Pancreas (tissue), 10 donors: ENCODE measurements at places on chromosomes 5 and 9. TPM values are rescaled to one million over a fixed set of nuclear protein-coding genes. Genes with fewer than 3 reads are reported as not detected.
A peak's percentile ranks its signal among the peaks of the same experiment; 100 is the strongest.

- no peaks in the 10 kb centered on the region for H3K27me3 ChIP-seq
- H3K4me3 ChIP-seq = no peak overlapping the region
- no peak for DNase-seq
- no peaks in the 10 kb centered on the region for H3K4me1 ChIP-seq
These were observed 193.7 kb downstream of the MAPKAP1 start for GRCh38 chr9:125513303-125513667.

- H3K27ac ChIP-seq = no peak overlapping the region
- no peaks in the 10 kb centered on the region for H3K4me1 ChIP-seq
- no peak overlapping the region for H3K4me3 ChIP-seq
- no peak for DNase-seq
- no peaks in the 10 kb centered on the region for H3K36me3 ChIP-seq
These were observed 434.7 kb downstream of the DTWD2 start for GRCh38 chr5:118553662-118554061.

- H3K4me3 ChIP-seq = no peak overlapping the region
- H3K4me1 ChIP-seq = no peaks in the 10 kb centered on the region
- H3K36me3 ChIP-seq = no peaks in the 10 kb centered on the region
- H3K27ac ChIP-seq = no peak overlapping the region
- DNase-seq = no peak
These were observed 6.3 kb upstream of the IL5 start for GRCh38 chr5:132549576-132549975.

DNA sequence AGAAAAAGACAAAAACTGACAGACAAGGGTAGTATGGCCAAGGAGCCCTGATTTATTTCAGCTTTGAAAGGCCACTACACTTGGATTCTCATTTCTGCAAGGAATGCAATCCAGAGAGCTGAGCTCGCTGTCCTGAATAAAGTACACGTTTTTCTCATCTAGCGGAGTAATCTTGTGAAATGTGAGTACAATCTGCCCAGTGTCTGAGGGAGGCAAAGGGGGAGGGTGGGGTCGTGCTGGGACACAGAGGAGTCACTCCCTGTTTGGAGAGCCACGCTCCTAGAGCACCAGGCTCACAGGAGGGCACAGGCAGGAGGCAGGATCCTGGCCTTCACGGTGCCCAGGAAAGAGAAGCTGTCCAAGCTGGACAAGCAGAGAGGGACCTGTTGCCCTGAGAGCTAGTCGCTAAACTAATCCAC, 51.0 kb upstream of the IFNK start:
- peak; percentile 22 for DNase-seq
- H3K4me3 ChIP-seq = no peak overlapping the region
- no peak overlapping the region for H3K27ac ChIP-seq
- no peaks in the 10 kb centered on the region for H3K4me1 ChIP-seq
- H3K27me3 ChIP-seq = no peaks in the 10 kb centered on the region

DNA sequence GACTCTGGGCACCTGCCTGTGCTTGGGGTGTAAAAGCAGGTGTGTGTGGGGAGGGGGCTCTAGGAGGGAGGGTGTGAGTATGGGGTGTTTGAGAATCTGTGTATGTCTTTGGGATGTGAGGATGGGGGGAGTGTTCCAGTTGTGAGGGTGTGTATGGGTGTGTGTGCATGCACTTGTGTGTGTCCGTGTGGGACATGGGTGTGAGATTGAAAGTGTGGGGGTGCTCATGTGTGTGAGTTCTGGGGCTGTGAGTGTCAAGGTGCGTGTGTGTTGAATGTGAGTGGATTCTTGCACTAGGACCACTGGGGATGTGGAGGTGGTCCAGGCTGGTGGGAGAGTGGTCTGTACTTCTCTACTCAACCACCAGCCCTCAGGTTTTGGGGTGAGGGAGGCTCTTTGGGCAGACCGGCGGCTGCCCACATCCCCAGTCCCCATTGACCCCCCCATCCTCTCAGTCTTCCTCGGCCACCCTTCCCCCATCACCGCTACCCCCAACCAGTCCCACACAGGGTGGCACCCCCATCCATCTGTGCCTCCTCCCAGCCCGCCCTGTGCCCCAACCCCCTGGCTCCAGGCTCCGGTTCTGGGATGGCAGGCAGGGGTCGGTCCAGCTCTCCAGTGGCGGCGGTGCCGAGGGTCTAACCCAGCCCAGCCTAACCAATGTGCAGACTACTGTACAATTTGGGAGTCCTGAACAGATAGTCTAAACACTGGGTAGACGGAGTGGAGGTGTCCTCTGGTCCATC, 31.5 kb downstream of the GOLGA2 start:
- no peak overlapping the region for H3K27ac ChIP-seq
- no peaks in the 10 kb centered on the region for H3K27me3 ChIP-seq
- no peaks in the 10 kb centered on the region for H3K4me1 ChIP-seq

GRCh38 chr9:77648234-77649108, at the start of gene GNA14:
GNA14 (minus strand) TSS chr9:77648322; CDS start chr9:77647793, 529 bp downstream.
- DNase-seq = peak; percentile 62
- H3K36me3 ChIP-seq = no peaks in the 10 kb centered on the region
- peak within 1 kb of the TSS; percentile 63 for H3K27ac ChIP-seq
- no peaks in the 10 kb centered on the region for H3K4me1 ChIP-seq
- H3K4me3 ChIP-seq = peak within 1 kb of the TSS; percentile 59
- no peaks in the 10 kb centered on the region for H3K27me3 ChIP-seq

DNA sequence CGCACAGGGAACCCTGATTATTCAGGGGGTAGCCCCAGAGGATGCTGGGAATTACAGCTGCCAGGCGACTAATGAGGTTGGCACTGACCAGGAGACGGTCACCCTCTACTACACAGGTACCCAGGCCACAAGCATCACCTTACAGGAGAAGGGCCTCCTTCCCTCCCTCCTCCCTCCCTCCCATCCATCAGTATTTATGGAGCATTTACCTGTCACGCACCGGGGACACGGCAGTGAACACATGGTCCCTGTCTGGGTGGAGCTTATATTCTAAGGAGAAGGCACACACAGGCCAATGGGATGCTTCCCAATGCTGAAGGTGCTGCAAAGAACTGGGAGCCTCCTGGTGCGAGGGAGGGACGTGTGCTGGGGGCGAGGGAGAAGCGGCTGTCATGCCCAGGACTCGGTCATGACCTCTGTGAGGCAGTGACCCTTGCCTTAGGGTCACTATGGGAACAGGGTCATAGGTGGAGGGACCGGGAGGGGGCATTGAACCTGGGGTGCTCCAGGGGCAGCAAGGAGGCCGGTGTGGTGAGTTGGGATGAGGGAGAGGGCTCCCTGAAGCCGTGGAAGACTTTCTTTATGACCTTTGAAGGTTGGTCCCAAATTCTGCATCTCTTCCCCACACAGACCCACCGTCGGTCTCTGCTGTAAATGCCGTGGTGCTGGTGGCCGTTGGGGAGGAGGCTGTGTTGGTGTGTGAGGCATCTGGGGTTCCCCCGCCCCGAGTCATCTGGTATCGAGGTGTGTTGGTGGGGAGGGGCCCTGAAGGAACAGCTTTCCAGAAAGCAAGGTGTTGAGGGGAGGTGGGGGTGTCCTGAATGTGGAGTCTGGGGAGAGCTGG, 41.5 kb downstream of the HMCN2 start:
- no peaks in the 10 kb centered on the region for H3K4me1 ChIP-seq
- H3K4me3 ChIP-seq = no peak overlapping the region
- DNase-seq = no peak
- no peaks in the 10 kb centered on the region for H3K27me3 ChIP-seq
- no peaks in the 10 kb centered on the region for H3K36me3 ChIP-seq

DNA sequence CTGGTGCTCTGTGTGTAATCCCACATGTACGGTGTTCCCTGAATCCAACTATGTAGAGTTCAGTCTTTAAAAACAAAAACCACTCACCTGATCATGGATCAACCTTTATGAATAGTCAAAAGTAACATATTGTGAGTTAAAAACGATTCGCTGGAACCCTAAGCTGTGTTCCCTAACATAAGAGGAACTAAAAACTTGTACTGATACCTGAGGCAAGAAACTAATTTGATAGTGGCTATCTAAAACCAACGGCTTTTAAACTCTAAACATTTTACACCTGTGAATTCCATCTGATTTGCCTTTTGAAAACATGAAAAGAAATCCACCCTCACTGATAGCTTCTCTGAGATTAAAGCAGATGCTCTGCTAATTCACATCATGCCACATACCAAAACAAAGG, 101.5 kb downstream of the DEPDC1B start:
- no peaks in the 10 kb centered on the region for H3K36me3 ChIP-seq
- no peaks in the 10 kb centered on the region for H3K27me3 ChIP-seq
- H3K4me1 ChIP-seq = no peaks in the 10 kb centered on the region
- DNase-seq = no peak
- no peak overlapping the region for H3K27ac ChIP-seq

GRCh38 chr5:135141303-135142268, 107.6 kb upstream of the PITX1 start:
- no peaks in the 10 kb centered on the region for H3K4me1 ChIP-seq
- H3K27me3 ChIP-seq = no peaks in the 10 kb centered on the region
- H3K27ac ChIP-seq = no peak overlapping the region
- DNase-seq = no peak
- no peaks in the 10 kb centered on the region for H3K36me3 ChIP-seq

DNA sequence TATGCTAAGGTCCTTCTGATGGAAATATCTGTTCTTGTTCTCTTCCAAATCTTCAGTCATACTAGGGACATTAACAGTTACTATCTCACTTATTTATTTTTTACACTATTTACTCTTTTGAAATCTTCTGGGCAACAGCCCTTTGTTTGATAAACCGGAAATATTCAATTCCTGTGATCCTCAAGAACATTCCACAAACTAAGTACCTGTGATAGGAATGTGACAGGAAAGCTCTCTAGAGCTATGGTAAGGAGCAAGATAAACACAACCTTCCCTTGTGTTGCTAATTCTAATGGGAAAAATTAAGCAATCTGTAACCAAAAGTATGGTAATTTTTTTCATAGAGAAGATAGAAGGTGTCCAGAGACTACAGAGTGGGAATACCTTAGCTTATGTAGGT, 22.0 kb upstream of the ANKRD34B start:
- H3K27ac ChIP-seq = no peak overlapping the region
- no peak for DNase-seq
- no peaks in the 10 kb centered on the region for H3K36me3 ChIP-seq
- H3K4me1 ChIP-seq = no peaks in the 10 kb centered on the region

- no peaks in the 10 kb centered on the region for H3K27me3 ChIP-seq
- H3K36me3 ChIP-seq = no peaks in the 10 kb centered on the region
- H3K27ac ChIP-seq = peak overlapping the region; percentile 54
- peaks cover 30% of the 10 kb centered on the region for H3K4me1 ChIP-seq
- no peak overlapping the region for H3K4me3 ChIP-seq
- DNase-seq = peak; percentile 87
These were observed 90.0 kb downstream of the PRRT1B start for GRCh38 chr9:131635285-131635684.

- no peaks in the 10 kb centered on the region for H3K27me3 ChIP-seq
- no peaks in the 10 kb centered on the region for H3K36me3 ChIP-seq
- no peak overlapping the region for H3K4me3 ChIP-seq
- no peaks in the 10 kb centered on the region for H3K4me1 ChIP-seq
- DNase-seq = no peak
These were observed 37.8 kb downstream of the HMGCS1 start for GRCh38 chr5:43275391-43275790.

DNA sequence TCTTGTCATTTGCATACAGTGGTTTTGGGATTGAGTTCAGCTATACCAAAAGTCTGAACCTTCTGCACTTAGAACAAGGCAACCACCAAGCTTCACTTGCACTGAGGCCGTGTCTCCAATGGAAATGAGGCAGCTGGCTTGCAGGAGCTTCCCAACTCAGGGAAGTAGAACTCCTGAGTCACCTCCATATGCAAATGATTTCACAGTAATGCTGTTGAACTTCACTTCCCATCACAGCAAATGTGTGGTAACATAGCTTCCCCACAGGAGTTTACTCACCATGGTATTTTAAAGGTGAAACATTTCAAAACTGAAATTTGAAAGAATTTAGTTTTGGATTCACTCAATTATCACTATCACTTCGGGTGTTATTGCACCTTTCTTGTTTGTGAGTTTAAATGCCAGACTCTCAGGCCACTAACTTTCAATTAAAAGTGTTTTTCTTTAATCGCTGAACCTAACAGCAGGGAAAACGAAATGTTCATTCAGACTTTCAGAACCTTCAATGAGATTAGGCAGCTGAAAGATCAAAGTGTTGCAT, 9.0 kb downstream of the CD274 start:
- peaks cover 4% of the 10 kb centered on the region for H3K36me3 ChIP-seq
- no peak for DNase-seq
- H3K27me3 ChIP-seq = no peaks in the 10 kb centered on the region
- no peak overlapping the region for H3K4me3 ChIP-seq
- no peak overlapping the region for H3K27ac ChIP-seq
- H3K4me1 ChIP-seq = no peaks in the 10 kb centered on the region

DNA sequence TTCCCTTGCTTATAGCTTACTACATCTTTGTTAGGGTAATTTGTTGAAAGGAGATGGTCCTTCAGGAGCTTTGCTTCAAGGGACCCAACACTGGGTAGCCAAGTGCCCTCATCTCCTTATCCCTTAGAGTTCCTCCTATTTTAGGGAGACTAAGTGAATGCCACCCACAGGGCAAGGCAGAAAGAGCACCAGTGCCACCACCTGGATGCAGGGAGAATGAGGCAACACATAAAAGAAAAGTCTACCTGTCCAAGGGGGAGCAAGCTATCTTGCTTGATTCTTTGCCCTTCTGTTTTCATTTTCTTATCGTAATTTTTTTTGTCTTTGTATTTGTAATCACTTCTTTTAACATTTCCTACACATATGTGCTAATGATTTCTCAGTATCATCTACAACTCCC, 205.5 kb downstream of the NPR3 start:
- no peak overlapping the region for H3K27ac ChIP-seq
- no peak for DNase-seq
- no peaks in the 10 kb centered on the region for H3K27me3 ChIP-seq

DNA sequence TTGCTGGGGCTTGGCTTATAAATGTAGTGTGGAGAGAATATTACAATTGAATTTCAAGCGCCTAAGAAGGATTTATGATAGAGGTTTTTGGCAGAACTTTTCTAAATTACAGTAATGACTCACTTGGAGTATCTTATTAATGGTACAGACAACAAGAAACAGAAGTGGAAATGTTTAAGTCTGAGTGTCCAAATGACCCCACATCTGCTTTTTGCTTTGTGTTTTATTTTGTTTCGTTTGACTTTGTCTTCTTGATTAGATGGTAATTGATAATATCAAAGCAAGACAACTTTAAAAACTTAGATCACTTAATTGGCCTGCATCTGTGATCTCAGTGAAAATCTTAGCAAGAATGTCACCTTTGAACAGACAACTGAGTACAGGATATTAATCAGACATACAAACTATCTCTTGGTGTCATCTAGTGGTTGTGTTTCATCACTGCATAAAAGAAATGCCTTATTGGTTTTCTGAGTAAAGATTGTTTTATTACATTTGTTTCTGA, 577.4 kb downstream of the ISL1 start:
- no peaks in the 10 kb centered on the region for H3K36me3 ChIP-seq
- no peak overlapping the region for H3K4me3 ChIP-seq
- no peaks in the 10 kb centered on the region for H3K4me1 ChIP-seq
- no peak overlapping the region for H3K27ac ChIP-seq
- no peaks in the 10 kb centered on the region for H3K27me3 ChIP-seq
- no peak for DNase-seq

Gene THG1L
- total RNA-seq = 10.8 TPM

Gene ENTPD2
- total RNA-seq = 1.6 TPM

Gene CA9
- total RNA-seq = 11.9 TPM

Gene SLC34A1
- not detected for total RNA-seq

Gene AQP7
- 3.8 TPM for total RNA-seq

Gene PCDHAC2
- 0.63 TPM for total RNA-seq

Gene LURAP1L
- 21.1 TPM for total RNA-seq

Gene REEP2
- total RNA-seq = 0.60 TPM
